ENCODE measurements at places on chromosomes 12 and 14. TPM values are rescaled to one million over a fixed set of nuclear protein-coding genes. Genes with fewer than 3 reads are reported as not detected.

Gene APOLD1
- 8.2 TPM for polyA plus RNA-seq

DNA sequence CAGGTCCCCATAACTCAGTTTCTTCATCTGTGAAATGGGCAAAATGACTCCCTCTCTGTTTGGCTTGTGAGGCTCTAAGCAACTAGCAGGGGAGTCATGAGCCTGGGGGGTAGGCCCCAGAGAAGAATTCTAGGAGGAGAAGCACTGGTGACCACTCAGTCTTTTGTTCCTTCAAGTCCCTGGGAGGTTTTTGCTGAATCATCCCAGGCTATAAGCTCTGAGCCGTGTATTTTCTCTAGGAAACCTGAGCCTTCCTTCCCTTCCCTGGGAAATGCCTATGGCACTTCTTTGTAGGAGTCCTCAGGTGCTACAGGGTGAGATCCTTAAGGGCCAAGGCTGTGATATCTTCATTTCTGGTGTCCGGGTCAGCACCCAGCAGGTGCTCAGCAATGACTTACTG, 4.5 kb downstream of the RPH3A start:
- no peak for DNase-seq

- no peak for DNase-seq
Observed at GRCh38 chr12:26080911-26081310, 43.9 kb downstream of the BHLHE41 start.

- peak; percentile 42 for DNase-seq
Observed at GRCh38 chr12:113762155-113762881, 203.8 kb downstream of the RBM19 start.

- DNase-seq = no peak
Observed at GRCh38 chr12:1859643-1860042, 39.3 kb downstream of the LRTM2 start.

Gene NOS1
- 0.99 TPM for polyA plus RNA-seq

- DNase-seq = no peak
Observed at GRCh38 chr14:90971687-90972086, 88.8 kb downstream of the RPS6KA5 start.
